ENCODE measurements at places on chromosomes 2 and 18.
A peak's percentile ranks its signal among the peaks of the same experiment; 100 is the strongest.

- no peak for DNase-seq
Measured at GRCh38 chr2:102678442-102678841, 59.1 kb downstream of the SLC9A2 start.

GRCh38 chr18:24013051-24013450, 1.5 kb upstream of the TTC39C start:
- no peak for DNase-seq

DNA sequence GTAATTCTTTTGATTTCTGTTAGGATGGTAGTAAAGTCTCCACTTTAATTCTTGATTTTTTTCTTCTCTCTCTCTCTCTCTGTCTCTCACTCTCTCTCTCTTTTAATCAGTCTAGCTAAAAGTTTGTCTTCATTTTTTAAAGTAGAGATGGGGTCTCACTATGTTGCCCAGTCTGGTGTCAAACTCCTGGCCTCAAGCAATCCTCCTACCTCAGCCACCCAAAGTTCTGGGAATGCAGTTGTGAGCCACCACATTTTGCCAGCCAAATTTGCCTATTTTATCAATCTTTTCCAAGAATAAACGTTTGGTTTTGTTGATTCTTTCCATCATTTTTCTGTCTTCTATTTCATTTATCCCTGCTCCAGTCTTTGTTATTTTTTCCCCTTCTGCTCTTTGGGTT, 23.9 kb upstream of the ACOXL start:
- DNase-seq, result no peak

DNA sequence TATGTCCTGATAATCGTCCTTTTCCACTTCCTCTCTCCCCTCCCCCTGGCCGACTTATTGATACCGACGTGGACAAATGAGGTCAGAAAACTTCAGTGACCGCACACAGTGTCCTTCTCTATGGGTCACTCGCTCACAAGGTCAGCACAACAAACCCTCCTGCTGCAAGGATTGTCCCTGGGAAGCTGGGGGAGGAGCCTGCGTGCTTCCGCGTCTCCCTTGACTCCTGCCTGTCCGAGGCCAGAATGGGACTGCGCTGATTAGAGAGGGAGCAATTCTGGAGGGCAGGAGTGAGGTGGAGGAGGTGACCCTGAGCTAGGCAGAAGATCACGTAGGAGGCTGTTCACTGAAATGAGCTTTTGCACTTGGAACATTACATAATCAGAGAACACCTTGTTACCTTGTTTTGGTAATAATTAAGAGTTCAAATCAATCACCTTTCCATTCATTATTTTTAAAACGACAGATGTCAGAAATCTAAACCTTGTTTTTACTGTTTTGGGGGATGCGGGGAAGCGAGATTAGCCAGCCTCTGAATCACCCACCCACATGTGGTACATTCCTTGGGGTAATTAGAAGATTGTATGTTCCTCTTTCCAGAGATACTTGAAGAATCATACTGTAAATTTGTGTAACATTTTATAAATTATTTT, 70.6 kb downstream of the CTAGE1 start:
- DNase-seq, result peak; percentile 89

GRCh38 chr2:190466819-190467446, 58.8 kb downstream of the MFSD6 start:
- DNase-seq, result no peak

DNA sequence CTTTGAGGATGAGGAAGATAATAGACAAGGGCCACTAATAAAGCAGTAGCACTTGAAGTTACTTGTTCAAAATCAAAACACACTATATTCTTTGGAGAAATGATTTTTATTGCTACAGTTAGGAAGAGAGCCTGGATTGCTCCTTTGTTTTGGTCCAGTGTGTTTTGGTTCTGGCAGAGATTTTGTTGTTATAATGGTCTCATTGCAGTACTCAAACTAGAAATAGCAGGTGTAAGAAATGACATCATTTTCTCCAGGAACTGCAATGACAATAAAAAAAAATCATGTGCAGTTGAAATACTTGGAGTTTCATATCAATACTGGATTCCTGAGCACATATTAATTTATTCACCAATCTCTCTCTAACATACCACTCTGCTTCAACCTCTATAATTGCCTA, 490.3 kb downstream of the CCDC85A start:
- DNase-seq, result no peak

- no peak for DNase-seq
Measured at GRCh38 chr2:60719331-60719730, 36.7 kb upstream of the PAPOLG start.

DNA sequence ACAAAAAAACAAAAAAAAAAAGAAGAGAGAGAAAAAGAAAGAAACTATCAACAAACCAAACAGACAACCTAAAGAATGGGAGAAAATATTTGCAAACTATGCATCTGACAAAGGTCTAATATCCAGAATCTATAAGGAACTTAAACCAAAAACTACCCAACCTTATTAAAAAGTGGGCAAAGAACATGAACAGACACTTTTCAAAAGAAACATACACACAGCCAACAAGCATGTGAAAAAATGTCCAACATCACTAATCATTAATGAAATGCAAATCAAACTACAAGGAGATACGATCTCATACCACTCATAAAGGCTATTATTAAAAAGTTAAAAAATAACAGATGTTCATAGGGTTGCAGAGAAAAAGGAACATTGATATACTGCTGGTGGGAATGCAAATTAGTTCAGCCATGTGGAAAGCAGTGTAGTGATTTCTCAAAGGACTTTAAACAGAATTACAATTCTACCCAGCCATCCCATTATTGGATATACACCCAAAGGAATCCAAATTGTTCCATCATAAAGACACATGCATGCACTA, 7.2 kb upstream of the POLE4 start:
- DNase-seq, result no peak

- DNase-seq, result no peak
Measured at GRCh38 chr2:134225173-134225572, 28.7 kb upstream of the MGAT5 start.

- no peak for DNase-seq
Measured at GRCh38 chr2:62801110-62801509, 95.6 kb downstream of the EHBP1 start.

GRCh38 chr2:142134911-142135310, 4.1 kb upstream of the LRP1B start:
- DNase-seq, result no peak

DNA sequence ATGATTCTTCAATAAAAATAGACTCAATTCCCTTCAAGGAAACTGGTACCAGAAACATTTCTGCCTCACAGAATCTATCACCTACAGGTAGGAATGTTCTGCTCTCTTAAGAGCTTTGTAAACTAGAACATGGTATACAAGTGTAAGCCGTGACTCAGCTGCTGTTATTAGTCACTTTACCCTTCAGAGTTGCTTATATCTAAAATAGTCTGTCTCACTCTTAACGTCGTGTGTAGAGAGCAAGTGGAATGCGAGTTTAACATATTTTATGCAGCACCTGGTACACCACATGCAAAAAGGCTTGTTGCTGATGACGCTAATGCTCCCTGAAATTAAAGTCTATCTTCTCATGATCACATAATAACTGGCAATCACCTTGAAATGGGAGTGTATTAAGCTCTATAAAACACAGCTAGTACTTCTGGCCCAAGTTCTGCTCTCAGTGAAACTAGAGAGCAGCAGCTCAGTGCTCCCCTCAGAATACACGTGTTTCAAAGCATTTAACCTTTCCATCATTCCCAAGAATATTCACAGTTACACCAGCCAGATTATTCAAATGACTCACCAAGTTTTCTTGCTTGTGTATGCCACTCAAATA, 420.0 kb downstream of the ZEB2 start:
- DNase-seq, result no peak

- DNase-seq, result no peak
Measured at GRCh38 chr2:84897773-84898172, 7.7 kb upstream of the TMSB10 start.

- peak; percentile 29 for DNase-seq
Measured at GRCh38 chr2:219171231-219171651, 1.4 kb upstream of the SLC23A3 start.

DNA sequence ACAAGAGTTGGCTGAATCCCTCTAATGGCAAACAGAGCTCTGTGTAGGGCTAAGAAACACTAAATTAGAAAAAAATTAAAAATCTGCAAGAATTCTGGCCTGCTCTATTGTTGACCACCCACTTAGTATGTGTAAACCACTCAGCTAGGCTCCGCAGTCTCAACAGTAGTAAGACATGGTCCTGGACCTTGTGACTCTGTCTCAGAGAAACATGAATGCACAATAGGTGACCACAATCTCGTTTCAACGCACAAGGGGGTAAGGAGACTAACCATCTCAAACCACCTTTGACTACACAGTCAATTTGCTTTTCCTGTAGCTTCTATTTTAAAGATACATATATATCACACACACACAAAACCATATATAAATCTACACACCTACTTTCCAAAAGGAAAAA, 16.5 kb downstream of the SEPTIN10 start:
- no peak for DNase-seq

GRCh38 chr2:105117565-105117964, 79.7 kb downstream of the MRPS9 start:
- DNase-seq, result no peak

DNA sequence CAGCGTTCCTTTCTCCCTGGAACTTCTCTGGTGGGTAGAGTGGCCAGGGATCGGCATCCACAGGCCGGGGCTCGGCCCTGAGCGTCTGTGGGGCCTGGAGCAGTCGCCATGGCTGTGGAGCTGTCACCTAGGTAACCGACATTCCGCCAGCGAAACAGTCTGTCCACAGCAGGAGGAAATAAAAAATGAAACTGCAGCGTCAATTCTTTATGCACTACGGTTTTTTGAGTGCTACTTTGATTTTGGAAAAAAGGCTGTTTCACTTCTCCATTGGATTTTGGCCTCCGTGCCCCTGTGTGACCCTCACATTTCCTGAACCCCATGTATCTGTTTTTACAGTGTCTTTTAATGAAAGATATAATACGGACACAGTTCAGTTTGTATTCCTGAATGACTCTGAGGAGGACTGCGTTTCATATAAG, 163.4 kb downstream of the LDLRAD4 start:
- peak; percentile 70 for DNase-seq

GRCh38 chr18:62585274-62586150, 62.7 kb downstream of the ZCCHC2 start:
- DNase-seq, result no peak

DNA sequence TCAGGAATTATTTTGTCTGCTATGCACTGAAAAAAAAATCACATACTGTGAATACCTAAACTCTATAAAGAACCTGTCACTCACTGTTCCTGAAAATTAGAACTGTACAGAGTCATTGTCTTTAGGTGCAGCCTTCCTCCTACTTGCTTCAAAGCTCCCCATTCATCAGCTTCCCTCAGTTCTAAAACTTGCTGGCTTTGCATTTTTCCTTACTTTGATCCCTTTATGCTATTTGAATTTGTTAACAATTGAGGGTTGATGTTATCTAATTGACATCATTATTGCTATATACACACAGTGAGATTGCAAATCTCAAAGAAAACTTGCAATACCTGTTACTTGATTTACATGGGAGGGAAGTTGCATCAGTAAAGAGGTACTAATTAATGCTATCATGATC, 48.3 kb downstream of the PTH2R start:
- DNase-seq, result no peak

DNA sequence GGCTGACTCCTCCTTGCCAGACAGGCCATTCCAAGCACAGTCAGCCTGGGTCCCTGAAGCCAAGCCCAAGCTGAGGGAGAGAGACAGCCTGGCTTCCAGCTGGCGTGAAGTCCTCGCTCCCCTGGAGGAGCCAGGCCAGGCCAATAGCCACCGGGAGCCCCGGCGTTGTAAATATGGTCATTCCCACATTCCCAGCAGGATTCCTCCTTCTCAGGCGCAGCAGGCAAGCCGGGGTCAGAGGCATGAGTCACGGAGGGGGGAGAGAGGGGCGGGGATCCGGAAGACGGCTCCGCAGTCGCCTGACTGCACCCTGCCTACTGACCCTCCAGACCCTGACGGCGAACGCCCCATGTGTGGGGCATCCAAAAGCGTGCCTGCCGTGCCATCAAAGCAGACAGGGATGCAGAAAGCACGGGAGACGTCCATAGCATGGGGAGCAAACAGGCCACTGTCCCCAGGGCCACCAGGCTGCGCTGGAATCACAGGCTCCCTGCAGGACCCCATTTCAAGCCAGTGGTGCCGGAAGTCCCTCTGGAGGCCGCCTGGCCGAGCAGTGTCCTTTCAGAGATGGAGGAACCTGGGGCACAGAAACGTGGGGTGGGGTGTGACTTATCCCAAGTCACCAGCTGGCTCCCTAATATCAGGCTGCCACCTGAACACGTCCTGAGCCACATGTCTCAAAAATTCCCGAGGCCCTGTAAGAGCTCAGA, 48.2 kb downstream of the TWIST2 start:
- DNase-seq, result peak; percentile 68

DNA sequence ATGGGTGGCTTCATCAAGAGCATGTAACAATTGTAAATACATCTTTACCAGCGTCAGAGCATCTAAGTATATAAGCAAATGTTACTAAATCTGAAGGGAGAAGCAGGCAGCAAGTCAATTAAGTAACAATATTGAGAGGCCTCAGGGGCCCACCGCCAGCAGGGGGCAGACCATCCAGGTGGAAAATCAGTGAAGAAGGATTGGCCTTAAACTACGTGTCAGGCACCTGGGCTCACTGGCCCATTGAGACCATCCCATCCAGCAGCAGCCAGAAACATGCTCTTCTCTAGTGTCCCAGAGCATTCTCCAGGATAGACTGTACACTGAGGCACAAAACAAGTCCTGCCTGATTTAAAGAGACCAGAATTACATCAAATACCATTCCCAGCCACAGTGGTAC, 96.2 kb upstream of the SNTG2 start:
- DNase-seq, result peak; percentile 34

GRCh38 chr18:54269893-54270844, 852 bp downstream of the POLI start:
- DNase-seq, result no peak

GRCh38 chr18:8174771-8175170, 434.5 kb upstream of the RAB12 start:
- no peak for DNase-seq
